Chondrocyte (in vitro differentiated cells): ENCODE measurements at places on chromosomes 7 and 10. TPM values are rescaled to one million over a fixed set of nuclear protein-coding genes. Genes with fewer than 3 reads are reported as not detected.

Gene TOMM7
- total RNA-seq = 213 to 269 TPM (median 240 TPM) in 3 replicates

- DNase-seq = peak; percentile 32
These were observed 41.8 kb upstream of the ZNF488 start for GRCh38 chr10:47425813-47426419.

DNA sequence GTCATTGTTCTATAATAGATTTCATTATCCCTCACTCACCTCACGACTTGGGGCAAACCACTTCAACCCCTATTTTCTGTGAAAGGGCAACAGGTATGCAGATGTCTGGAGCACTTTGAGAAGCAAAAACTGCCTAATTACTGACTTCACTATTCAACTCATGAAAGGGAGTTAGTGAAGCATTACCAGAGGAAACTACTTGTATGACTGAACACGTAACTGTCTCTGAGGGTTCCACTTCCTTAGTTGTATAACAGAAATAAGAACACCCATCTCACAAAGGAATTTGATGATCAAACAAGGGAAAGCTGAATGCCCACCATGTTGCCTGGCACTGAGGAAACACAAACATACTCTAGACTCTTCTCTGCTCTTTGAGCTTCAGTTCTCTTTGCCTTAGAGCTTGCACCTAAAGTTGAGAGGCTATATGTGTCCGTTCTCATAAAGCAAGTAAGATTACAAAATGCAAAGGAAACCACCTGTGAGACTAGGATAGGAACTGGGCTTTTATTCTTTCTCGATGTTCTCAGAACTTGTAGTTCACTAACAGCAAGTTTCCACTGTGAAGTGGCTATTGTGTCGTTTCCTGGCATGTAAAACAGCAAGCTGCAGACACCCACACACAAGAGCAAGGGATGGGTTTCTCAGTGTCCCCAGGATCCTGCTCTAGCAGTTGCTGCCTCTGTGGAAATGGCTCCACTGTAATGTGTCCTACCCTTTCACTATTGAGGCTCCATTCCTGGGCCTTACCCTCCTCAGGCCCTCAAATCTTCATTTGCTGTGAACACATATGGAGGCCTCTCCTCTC, 2.6 kb downstream of the TMEM243 start:
- no peak for DNase-seq

DNA sequence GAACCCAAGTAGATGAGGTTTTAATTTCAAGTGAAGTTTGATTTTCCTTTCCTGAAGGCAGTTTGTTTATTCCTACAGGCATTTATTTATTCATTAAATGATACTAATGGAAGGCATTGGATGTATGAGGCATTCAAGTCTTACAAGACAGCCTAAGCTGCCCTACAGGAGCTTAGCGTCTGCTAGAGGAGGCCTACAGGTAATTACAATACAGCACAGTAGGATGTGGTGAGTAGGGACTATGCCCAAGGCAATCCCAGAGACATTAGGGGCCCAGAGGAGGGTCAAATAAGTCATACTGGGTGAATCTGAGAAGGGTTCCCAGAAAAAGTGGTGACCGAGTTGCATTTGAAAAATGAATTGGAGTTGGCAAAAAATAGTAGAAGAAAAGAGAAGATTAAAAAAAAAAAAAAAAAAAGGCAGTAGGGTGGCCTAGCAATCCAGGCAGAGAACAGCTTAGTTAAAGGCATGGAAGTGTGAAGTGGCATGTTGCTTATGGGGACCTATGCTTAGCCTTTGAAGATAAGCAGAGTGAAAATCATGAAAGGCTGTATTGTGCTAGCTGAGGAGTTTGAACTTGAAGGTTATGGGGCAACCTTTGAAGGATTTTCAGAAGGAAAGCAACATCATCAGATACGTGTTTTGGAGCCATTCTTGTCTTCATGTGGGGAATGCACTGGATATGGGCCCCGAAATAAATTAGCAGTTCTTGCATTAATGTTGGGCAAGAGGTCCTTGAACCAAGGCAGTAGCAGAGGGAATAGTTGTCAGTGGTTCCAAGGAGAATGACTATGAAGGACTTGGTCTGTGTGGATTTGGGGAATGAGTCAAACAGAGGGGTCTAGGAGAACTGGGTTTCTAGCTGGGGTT, 65.5 kb downstream of the SNX10 start:
- DNase-seq = no peak

DNA sequence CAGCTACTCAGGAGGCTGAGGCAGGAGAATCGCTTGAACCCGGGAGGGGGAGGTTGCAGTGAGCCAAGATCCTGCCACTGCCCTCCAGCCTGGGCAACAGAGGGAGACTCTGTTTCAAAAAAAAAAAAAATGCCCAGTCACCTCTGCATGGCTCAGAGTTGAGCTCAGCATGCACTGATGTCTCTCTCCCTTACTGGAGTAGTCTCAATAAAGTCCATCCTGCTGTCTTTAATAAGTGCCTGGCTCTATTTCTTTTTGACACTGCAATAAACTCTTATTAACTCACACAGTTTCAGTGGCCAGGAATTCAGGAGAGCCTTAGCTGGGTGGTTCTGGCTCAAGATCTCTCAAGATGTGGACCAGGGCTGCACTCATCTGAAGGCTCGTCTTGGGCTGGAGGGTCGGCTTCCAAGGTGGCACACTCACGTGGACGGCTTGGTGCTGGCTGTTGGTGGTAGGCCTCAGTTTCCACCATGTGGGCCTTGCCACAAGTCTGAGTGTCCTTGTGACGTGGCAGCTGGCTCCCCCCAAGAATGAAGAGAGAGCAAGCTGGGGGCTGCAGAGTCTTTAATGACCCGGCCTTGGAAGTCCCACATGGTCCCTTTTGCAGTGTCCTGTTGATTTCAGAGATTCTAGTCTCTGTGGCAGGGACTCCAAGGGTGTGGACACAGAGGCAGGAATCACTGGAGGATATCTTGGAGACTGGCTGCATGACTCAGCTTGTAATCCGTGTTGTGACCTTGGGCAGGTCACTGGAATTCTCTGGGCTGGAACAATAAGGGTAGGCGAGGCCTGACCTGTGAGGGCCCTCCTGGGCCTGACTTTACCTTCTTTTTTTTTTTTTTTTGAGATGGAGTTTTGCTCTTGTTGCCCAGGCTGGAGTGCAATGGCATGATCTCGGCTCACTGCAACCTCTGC, 85.9 kb upstream of the KMT2C start:
- no peak for DNase-seq

- peak; percentile 54 for DNase-seq
These were observed 810 bp downstream of the OPN4 start for GRCh38 chr10:86655173-86655540.

DNA sequence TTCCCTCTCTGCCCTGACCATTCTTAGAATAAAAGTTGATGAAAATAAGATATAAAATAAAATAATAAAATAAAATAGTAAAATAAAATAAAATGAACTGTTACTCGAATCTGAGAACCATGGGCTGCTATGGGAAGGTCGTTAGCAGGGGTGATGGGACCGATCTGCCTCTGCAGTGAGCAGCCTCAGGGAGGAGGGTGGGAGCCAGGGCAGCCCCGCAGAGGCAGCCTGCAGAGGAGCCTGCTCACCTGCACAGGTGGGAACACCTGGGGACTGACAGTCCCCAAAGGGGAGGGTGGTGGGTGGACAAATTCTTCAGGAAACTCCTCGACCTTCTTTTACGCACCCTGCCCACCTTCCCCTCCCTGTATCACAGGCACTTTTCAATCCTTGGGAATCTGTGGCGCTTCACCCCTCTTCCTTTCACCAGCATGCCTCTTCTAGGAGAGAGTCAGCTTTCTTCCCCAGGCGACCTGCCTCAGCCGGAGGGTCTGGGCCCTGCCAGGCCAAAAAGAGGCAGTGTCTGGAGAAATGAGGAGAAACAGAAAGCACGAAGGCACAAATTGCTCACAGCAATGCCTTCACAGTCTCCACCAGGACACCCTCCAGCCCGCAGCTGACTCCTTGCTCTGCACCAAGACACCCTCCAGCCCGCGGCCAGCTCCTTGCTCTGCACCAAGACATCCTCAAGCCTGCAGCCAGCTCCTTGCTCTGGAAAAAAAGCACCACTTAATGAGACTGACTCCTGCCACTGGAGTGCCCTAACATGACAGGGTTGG, 368.4 kb upstream of the SHH start:
- DNase-seq = no peak

GRCh38 chr10:59752278-59752940, 846 bp downstream of the MRLN start:
- DNase-seq = no peak

Gene NRBF2
- 32.0 to 45.2 TPM (median 44.1 TPM) in 3 replicates for total RNA-seq

- no peak for DNase-seq
These were observed 358.6 kb downstream of the PAXIP1 start for GRCh38 chr7:154644366-154644765.

Gene WDFY4
- not detected in 3 replicates for total RNA-seq

DNA sequence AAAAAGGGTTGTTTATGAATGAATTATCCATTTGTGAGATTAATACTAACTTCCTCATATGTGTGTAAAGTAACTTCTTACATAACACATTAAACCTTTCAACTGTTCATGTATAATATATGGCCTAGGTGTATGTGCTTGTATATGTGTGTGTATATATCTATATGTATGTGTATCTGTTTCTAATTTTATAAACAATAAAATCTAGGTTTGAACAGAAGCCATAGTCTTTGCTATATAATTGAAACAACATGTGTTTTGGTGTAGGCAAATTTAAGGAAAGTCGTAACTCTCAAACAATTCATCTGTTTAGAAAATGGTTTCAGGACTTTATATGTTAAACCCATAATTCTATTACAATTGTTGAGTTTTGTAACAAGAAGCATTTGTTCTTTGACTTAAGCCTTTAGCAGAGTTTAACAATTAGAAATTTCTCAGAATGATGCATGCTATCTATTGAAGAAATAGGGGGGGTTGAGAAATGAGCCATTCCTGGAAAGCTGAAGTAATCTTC, 103.3 kb downstream of the BBS9 start:
- DNase-seq = no peak

- DNase-seq = no peak
These were observed 124.6 kb upstream of the SEC61G start for GRCh38 chr7:54883576-54883975.

Gene WASHC2A
- 48.9 to 56.3 TPM (median 53.6 TPM) in 3 replicates for total RNA-seq

Gene NUTM2B
- 0.36 to 0.63 TPM (median 0.37 TPM) in 3 replicates for total RNA-seq

GRCh38 chr7:18278316-18278715, 217.2 kb upstream of the HDAC9 start:
- DNase-seq = no peak

DNA sequence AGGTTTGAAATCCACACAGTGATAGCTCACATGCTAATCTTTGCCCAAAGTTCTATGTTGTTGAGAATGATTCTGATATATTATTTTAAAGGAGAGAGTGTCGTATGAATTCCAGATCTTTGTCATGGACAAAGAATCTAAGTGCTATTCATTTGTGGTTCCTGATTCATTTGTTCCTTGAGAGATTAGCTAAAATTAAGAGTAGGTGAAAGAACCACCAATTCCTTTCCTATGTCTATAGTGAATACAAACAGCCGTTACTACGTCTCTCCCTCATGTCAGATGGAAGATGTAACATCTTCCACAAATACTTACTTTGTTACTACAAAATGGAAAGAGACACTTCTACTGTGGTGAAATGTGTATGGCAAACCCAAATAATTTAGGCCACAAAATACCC, 3.3 kb upstream of the PLXDC2 start:
- no peak for DNase-seq

Gene ARMC3
- total RNA-seq = 0.27 to 0.28 TPM in 2 of 3 replicates, not detected in the other

GRCh38 chr7:56105508-56105907, 768 bp downstream of the CHCHD2 start:
- DNase-seq = peak; percentile 12

DNA sequence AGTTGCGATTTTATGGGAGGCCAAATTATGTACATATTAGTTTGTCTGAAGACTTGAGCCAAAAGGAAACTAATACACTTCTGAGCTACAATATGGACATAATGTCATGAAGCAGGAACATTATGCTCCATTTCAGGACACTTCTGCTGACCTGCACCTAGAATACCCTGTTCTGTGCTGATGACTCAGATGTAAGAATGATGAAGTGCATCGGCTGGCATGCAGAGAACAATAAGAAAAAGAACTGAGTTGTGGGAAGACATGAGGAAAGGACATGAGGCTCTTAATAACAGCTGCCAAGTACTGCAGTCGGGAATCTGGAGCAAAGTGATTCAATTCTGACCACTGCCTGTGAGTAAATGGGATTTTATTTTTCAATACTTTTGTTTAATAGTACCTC, 192.9 kb upstream of the VSTM2A start:
- DNase-seq = no peak

Gene AKR1C8
- total RNA-seq = not detected in 3 replicates

Gene TMEM139
- total RNA-seq = not detected in 3 replicates

DNA sequence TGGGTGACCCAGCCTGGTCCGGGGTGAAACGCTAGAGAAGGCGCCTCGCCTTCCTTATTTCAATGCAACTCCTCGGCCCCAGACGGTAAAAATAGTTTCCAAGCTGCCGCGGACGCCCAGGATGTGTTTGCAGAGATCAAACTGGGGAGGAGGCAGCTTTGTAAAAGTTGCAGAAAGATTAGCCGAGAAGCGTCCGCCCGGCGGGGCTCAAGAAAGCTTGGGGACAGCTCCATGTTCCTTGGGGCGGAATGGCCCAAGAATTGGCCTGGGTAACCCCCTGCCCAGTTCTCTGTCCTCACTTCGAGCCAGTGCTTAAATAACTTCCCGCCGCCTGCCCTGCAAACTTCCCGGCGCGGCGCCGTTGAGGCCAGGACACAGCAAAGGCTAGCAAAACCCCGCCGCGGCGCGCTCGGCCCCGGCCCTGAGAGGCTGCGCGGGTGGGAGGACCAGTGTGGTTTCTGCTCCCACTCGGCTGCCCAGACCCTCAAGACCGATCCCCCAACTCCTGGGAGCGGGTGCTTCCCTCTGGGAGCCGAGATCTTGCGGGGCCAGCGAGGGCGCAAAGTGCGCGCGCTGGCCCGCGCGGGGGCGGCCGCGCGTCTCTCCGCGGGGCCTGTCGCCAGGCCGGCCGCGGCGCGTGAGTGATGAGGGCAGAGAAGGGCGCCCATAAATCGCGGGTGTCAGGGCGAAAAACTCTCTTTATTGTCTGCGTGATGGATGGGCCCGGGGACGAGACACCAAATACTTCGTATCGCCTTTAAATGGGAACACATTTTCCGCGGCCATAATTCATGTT, 6.3 kb upstream of the ZNF503 start:
- no peak for DNase-seq

Gene WDR11
- total RNA-seq = 48.3 to 71.4 TPM (median 54.6 TPM) in 3 replicates

GRCh38 chr10:117112220-117112619, 25.9 kb downstream of the VAX1 start:
- no peak for DNase-seq

DNA sequence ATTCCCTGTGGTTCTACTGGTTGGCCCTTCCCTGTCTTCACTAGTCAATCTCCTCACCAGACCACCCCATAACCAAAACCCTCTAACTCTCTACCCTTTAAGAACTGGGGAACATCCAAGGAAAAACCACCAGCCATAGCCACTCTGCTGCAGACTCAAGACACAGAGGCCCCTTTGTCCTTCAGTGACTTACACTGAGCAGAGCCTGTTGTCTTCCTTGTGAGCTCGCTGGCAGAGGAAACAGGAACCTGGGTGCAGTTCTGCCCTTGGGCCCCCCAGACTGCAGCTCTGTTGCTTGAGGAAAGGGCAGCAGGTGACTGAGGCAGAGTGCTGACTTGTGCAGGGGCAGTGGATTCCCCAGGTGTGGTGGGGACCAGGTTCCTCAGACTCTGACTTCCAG, 30.6 kb downstream of the ZC3HAV1 start:
- DNase-seq = no peak

GRCh38 chr10:31584098-31584631, 265.1 kb downstream of the ZEB1 start:
- no peak for DNase-seq

Gene CCNJ
- 7.6 to 8.8 TPM (median 7.8 TPM) in 3 replicates for total RNA-seq

- no peak for DNase-seq
These were observed 713.1 kb downstream of the GATA3 start for GRCh38 chr10:8767591-8767990.

Gene SLC26A3
- not detected in 3 replicates for total RNA-seq
